ENCODE measurements at places on chromosomes 11 and 22. TPM values are rescaled to one million over a fixed set of nuclear protein-coding genes. Genes with fewer than 3 reads are reported as not detected.

DNA sequence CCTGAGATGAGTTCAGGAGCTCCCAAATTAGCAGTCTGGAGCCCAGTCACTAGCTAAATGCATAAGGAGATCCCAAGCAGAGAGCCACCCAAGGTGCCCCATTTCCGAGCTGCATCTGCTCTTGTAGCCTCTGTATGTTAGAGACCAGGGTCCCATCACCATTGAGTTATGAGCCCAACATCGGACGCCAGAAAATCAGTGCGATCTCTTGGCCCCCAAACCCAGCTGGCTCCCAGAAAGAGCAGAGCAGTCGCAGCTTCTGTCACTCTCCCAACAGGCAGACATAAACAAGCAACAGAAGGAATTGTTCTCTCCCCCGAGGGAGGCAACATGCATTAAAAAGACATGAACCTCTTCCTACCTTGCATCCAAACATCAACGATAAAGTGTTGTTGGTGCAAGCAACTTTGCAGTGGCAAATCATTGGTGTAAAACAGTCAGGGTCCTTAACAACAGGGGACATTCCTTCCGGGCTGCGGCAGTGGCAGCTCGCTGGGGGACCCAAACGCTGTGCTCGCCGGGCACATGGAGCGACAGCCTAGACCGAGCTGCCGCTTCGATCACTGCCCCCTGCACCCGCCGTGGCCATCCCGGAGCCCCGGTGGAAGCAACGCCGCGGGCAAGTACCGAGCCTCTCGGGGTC, 907.1 kb downstream of the DLG2 start:
- no peak for DNase-seq

DNA sequence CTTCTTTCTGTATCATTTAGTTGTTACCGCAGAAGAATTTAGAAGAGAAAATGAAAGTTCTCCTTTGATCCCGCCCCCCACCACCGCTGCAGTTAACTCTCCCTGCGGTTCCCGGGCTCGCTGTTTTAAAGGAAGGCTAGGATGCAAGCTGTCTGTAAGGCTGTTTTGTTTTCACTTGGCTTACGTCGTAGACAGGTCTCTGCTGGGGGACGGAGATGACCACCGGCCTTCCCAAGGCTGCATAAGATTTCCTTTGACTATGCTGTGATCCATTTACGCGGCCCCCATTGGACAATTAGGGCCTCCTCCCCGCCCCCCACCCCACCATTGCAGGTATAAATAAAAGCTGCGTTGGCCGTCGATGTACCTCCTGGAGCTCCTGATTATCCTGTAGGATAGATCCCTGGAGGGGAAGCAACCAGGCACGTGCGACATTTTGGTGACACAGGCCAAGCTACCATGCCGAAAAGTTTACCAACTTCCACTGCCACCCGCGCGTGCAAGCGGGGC, 1.4 kb upstream of the CPT1A start:
- DNase-seq, result no peak

DNA sequence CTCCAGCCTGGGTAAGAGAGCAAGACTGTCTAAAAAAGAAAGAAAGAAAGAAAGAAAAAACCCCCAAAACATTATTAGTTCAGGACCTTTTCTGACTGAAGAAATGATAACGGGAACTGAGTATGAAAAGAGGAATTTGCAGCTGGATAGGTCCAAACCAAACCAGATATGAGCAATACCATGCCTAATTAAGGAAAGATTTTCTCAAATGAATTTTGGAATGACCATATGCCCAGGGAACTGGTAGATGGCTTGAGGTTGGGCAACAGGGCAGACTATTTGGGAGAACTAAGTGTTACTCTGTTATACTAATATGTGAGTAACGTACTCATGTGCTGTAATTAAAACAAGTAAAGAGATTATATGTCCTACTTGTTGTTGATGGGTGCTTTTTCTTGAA, 186.1 kb downstream of the TMEM135 start:
- no peak for DNase-seq

DNA sequence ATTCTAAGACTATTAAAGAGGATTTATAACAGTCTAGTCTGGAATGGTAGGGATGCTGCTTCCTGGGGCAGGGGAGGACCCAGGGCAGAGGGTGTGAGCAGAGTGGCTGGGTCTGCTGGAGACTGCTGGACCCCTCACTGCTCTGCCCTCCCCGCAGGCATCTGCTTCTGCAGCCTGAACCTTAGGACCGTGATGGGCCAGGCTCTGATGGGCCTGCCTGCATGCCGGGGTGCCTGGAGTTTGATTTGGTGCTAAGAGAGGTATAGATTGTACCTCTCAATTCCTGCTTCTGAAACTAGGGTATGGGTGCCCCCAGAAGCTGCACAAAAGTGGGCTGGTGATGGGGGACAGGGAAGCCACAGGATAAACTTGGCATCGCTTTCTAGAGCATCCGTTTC, 54.9 kb downstream of the CD82 start:
- no peak for DNase-seq

DNA sequence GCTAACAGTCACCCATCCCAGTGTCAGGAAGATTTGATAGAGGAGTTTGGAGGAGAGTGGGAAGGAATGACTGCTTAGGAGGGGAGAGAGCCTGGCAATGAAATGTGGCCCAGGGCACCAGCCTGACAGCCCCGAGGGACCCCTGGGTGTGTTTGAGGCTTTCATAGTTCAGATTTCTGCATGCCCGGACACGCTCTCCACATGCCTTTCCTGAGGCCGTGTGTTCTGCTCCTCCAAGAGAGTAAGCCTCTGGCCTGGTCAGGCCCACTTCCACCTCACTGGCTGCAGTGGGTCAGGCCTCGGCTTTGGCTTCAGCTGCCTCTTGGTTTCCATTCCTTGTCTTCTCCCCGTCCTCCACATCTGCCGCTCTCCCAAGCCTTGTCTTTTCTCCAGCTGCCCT, 78.4 kb downstream of the C22orf31 start:
- no peak for DNase-seq

- DNase-seq, result no peak
Measured at GRCh38 chr11:1203505-1204271, 19.2 kb upstream of the MUC5B start.

DNA sequence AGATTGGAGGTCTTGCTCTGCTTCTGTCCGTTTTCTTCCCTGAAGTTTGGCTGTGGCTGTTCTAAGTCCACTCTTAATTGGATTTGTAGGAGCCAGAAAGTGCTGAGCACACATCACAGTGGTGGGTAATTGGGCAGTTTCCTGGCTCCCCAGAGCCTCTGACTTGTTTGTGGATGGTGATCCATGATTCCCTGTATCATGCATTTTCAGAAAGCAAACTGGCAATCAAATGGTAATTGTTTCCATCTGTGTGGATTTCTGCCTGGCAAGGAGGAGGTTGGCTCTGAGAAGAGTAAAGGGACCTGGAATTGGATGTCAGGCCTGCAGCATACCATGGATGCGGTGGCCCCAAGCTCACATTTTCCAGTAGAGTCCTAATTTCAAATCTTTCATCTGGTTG, 49.5 kb downstream of the PPFIBP2 start:
- DNase-seq, result no peak

- no peak for DNase-seq
Measured at GRCh38 chr11:996681-997080, 39.8 kb downstream of the MUC6 start.

DNA sequence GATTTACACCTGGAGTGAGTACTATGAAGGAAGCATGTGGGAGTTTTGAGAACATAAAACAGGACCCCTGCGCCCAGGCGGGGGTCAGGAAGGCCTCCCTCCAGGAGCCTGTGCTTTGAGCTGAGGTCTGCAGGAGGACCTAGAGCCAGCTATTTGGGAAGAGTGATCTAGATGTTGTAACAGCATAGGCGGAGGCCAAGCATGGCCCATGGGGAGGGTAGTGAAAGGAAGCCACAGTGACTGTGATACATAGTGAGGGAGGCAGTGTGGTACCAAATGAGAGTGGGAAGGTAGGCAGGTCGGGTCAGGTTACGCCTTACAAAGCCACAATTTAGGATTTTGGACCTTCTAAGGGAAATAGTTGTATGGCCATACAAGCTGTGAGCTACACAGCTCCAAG, 147.5 kb downstream of the PARVA start:
- DNase-seq, result no peak

DNA sequence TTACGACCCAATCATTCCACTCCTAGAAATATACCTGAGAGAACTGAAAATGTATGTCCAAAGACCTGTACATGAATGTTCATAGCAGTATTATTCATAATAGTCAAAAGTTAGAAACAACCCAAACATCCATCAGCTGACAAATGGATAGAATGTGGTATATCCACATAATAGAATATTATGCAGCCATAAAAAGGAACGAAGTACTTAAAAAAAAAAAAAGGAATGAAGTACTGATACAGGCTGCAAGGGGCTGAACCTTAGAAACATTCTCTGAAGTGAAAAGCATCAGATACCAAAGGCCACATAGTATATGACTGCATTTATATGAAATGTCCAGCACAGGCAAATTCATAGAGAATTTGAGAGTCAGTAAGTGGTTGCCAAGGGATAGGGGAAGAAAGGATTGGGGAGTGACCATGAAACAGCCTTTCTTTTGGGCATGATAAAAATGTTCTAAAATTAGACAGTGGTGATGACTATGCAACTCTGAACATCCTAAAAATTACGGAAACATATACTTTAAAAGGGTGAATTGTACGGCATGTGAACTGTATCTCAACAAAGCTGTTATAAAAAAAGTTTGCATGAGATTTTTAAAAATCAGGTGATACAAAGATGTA, 1.8 kb downstream of the TPST2 start:
- peak; percentile 76 for DNase-seq

- DNase-seq, result no peak
Measured at GRCh38 chr11:123111465-123111864, 49.5 kb upstream of the HSPA8 start.

DNA sequence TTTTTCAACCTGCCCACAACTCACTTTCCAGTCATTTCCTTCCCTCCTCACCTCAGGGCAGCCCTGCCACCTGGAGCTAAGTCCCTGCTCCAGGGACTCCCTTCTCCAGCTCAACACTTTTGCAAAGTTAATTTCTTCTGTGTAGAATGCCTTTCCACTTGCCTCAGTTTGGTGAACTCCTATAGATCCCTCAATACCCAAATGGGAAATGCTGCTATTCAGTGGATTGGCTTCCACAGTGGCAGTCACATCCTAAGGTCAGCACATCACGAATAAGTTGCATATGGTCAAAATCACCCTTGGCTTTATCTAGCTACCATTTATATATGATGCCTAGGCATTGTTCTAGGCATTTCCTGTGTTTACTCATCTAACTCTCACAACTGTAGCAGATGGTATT, 23.6 kb downstream of the GDPD5 start:
- no peak for DNase-seq

DNA sequence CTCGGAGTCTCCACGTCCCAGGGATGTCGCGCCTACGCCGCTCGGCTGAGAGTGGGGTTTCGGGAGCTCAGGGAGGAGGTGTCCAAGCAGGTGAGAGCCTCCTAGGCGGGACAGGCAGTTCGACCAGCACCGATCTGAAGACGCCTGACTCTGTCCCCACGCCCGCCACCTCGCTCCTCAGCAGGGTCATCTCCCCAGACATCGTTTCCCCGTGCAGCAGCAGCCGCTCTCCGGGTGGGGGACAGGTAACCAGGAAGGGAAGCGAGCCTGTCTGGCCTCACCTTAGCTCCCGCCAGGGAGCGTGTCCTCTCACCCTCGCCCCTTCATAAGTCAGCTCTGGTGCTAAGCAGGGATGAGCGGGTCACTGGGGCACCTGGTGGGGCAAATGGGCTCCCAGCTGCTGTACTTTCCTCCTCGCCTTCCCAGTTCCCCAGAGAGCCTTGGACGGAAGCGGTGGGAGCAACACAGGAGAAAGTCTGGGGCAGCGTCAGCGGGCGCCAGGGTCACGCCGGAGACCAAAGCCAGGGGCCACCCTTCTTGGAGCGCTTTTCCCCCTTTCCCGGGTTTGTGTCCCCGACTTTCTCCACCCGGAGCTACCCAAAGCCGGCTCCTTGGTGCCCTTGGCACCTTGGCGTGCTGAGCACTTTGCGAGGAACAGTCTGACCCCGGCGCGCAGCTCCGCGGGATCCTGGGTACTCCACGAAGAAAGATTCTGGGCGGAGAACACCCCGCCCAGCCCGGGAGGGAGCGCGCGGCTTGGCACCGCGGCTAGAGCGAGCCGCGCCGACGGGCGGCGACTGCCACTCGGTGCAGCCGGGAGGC, 1.6 kb downstream of the SPON1 start:
- no peak for DNase-seq

- DNase-seq, result no peak
Measured at GRCh38 chr11:85539740-85540139, 87.4 kb downstream of the DLG2 start.

- DNase-seq, result no peak
Measured at GRCh38 chr22:26608129-26608528, 9.7 kb downstream of the CRYBB1 start.

DNA sequence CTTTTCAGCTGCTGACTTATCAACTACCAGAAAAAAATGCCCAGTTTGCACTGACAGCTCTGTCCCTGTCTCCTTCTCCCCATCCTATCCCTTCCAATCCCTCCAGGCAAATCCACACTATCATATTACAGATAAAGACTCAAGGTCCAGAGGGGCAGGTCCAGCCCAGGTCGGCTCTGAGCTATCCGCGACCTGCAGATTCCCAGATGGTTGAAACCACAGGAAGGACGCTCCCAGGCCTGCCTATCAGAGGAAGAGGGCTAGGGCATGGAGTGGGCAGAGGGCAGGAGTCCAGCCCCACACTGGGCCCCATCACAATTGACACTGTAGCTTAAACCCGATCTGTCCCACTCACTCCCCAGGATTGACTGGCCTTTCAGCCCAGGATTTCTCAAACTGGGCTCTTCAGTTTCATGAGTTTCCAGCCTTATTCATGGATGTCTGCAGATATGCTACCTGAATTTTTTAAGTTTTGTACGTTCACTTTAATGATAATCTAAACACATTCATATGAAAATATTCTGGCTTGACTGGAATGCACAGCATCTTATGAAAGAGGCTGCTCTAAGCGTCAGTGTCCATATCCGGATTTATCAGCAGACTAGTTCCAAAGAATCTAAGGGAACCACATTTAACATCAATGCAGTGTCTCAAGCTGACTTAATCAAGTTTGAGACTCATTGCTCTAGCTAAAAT, 16.4 kb upstream of the FCHSD2 start:
- DNase-seq, result no peak

GRCh38 chr11:59771605-59772004, 16.4 kb downstream of the STX3 start:
- peak; percentile 52 for DNase-seq

DNA sequence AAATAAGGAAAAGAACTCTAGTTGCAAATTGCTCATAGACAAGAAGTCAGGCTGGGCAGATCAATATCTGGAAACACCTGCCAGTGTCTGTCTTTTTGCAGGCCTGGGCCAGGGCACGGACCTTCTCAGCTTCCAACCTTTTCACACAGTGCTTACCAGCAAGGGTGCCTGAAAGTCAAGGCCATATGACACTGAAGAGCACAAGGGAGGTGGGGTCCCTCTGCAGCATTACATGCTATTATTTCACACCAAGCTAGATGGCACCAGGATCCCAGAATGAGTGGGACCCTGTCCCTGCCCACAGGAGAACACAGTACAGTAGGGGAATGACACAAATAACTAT, 5.9 kb upstream of the PEX26 start:
- DNase-seq, result no peak

KLHL35 gene
- 0.45 TPM for polyA plus RNA-seq

PATE3 gene
- polyA plus RNA-seq, result not detected

MRGPRX4 gene
- polyA plus RNA-seq, result not detected

KCNJ1 gene
- polyA plus RNA-seq, result not detected

GNAZ gene
- 0.04 TPM for polyA plus RNA-seq

SPDYC gene
- not detected for polyA plus RNA-seq

EFEMP2 gene
- polyA plus RNA-seq, result not detected

BATF2 gene
- 4.8 TPM for polyA plus RNA-seq

LRRC4C gene
- not detected for polyA plus RNA-seq

Measured in CD14-positive monocyte (primary cell).